Activated T-helper 2 cell treated with anti-CD3 and anti-CD28 coated beads, Interferon-gamma antibody, Interleukin-2, Interleukin-4, amounts not matched to agents 10 μg/mL and 5 μg/mL and 100 μg/mL, durations not matched to agents 14 hours and 24 hours and 36 hours (primary cell): ENCODE measurements at places on chromosomes 5 and 9.

GRCh38 chr5:65334077-65334476 is 147.6 kb downstream of the ADAMTS6 start:
- DNase-seq: no peak
- H3K4me1 ChIP-seq: no peaks in the 10 kb centered on the region
- H3K36me3 ChIP-seq: no peaks in the 10 kb centered on the region
- H3K27me3 ChIP-seq: no peaks in the 10 kb centered on the region
- H3K4me3 ChIP-seq: no peak overlapping the region

DNA sequence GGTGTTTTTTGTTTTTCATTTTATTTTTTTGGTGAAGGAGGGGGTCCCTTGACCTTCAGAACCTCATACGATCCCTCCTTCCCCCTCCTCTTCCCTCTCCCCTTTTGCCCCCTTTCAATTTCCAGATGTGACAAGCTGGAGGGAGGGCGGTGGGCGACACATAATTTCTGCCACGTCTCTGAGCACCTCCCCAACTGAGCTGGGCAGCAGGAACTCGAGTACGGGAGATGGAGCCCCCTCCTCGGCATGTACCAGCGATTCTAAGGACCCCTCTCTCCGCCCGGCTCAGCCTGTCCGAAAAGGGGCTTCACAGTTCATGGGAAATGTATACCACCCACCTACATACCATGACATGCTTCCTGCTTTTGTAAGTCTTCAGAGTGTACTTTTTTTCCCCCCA is 52.4 kb downstream of the PRRC2B start:
- H3K4me1 ChIP-seq: peaks cover 16% of the 10 kb centered on the region
- no peak overlapping the region for H3K4me3 ChIP-seq
- no peak overlapping the region for H3K27ac ChIP-seq
- H3K27me3 ChIP-seq: no peaks in the 10 kb centered on the region
- no peak for DNase-seq

GRCh38 chr5:94234987-94235386 is 383.4 kb downstream of the KIAA0825 start:
- no peaks in the 10 kb centered on the region for H3K4me1 ChIP-seq
- DNase-seq: no peak
- H3K4me3 ChIP-seq: no peak overlapping the region

- H3K36me3 ChIP-seq: no peaks in the 10 kb centered on the region
- H3K27ac ChIP-seq: no peak overlapping the region
- no peak overlapping the region for H3K4me3 ChIP-seq
Measured at GRCh38 chr9:133822430-133823065, 84.4 kb upstream of the SARDH start.
